ENCODE measurements at places on chromosomes 4 and X.

- no peak overlapping the region for H3K27ac ChIP-seq
- no peaks in the 10 kb centered on the region for H3K36me3 ChIP-seq
- H3K4me3 ChIP-seq: peak overlapping the region; percentile 10
- H3K4me1 ChIP-seq: peaks cover 14% of the 10 kb centered on the region
Observed at GRCh38 chrX:40471965-40472648, 108.7 kb upstream of the ATP6AP2 start.

GRCh38 chrX:105282077-105282476, 61.6 kb upstream of the TEX13A start:
- H3K4me3 ChIP-seq: no peak overlapping the region
- no peaks in the 10 kb centered on the region for H3K27me3 ChIP-seq
- H3K36me3 ChIP-seq: no peaks in the 10 kb centered on the region
- no peak overlapping the region for H3K27ac ChIP-seq
- no peaks in the 10 kb centered on the region for H3K4me1 ChIP-seq

DNA sequence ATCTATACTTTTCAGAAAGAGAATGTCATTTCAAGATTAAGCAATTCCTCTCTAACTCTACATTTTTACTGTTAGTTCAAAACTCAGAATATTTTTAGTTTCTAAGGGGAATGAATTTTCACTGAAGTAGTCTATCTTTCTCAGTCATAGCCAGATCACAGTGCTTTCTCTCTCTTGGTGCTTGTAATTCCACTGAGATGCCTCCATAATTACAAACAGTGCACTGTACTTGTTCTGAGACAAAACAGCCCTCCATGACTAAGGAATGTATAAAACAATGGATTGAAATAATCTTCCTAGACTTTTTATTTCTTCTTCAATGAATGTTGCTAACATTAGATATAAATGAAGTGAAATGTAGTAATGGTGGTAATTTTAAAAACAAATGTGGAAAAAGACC, 603.2 kb upstream of the FAM241A start:
- no peaks in the 10 kb centered on the region for H3K36me3 ChIP-seq
- H3K27ac ChIP-seq: no peak overlapping the region
- no peak overlapping the region for H3K4me3 ChIP-seq
- no peaks in the 10 kb centered on the region for H3K27me3 ChIP-seq
- H3K4me1 ChIP-seq: no peaks in the 10 kb centered on the region
- no peak for DNase-seq

- H3K36me3 ChIP-seq: no peaks in the 10 kb centered on the region
- H3K4me1 ChIP-seq: no peaks in the 10 kb centered on the region
- DNase-seq: no peak
- no peaks in the 10 kb centered on the region for H3K27me3 ChIP-seq
- H3K27ac ChIP-seq: no peak overlapping the region
- H3K4me3 ChIP-seq: no peak overlapping the region
Observed at GRCh38 chr4:166274136-166274761, 401.2 kb downstream of the TLL1 start.

DNA sequence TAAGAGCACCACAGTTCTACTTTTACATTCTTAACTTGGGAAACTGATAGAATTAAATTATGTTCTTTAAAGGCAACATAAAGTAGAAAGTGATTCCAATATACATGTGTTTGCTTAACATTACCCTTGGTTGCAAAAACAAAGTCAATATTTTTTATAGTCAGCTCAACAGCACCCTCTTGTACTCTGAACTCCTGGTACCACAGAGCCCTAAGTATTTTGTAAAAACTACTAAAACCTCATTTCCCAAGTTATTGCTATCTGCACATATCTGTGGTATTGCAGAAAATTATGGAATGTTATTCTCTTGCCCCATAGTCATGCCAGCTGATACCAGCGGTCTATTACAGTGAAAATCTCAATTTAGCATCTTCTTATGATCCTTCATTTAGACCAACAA, 2.9 kb downstream of the KIF4A start:
- H3K4me3 ChIP-seq: no peak overlapping the region
- no peak overlapping the region for H3K27ac ChIP-seq
- no peak for DNase-seq
- H3K4me1 ChIP-seq: peaks cover 6% of the 10 kb centered on the region

GRCh38 chrX:119698845-119699244, 5.9 kb upstream of the SEPTIN6 start:
- DNase-seq: no peak
- H3K27me3 ChIP-seq: no peaks in the 10 kb centered on the region
- H3K4me1 ChIP-seq: no peaks in the 10 kb centered on the region
- H3K36me3 ChIP-seq: no peaks in the 10 kb centered on the region
- no peak overlapping the region for H3K27ac ChIP-seq

DNA sequence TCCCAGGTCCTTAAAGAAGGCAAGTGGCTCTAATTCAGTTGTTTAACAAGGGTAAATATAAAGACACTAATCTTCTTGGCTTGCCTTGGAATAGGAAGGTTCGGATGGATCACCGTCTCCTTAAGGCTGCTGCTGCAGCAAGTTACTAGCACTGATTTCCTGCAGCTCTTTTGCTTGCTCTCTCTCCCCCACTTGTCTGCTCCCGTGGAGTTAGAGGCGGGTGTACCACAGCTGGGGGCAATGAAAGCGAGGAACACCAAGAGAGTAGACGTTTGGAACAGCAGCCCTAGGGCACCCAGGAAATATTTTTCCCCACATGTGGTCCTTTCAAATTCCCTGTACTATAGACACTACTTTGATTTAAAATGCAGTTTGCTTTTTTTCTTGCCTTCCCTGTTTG, 202.2 kb downstream of the SH2D1A start:
- no peak for DNase-seq
- H3K27ac ChIP-seq: no peak overlapping the region
- H3K27me3 ChIP-seq: no peaks in the 10 kb centered on the region
- no peak overlapping the region for H3K4me3 ChIP-seq
- no peaks in the 10 kb centered on the region for H3K4me1 ChIP-seq

DNA sequence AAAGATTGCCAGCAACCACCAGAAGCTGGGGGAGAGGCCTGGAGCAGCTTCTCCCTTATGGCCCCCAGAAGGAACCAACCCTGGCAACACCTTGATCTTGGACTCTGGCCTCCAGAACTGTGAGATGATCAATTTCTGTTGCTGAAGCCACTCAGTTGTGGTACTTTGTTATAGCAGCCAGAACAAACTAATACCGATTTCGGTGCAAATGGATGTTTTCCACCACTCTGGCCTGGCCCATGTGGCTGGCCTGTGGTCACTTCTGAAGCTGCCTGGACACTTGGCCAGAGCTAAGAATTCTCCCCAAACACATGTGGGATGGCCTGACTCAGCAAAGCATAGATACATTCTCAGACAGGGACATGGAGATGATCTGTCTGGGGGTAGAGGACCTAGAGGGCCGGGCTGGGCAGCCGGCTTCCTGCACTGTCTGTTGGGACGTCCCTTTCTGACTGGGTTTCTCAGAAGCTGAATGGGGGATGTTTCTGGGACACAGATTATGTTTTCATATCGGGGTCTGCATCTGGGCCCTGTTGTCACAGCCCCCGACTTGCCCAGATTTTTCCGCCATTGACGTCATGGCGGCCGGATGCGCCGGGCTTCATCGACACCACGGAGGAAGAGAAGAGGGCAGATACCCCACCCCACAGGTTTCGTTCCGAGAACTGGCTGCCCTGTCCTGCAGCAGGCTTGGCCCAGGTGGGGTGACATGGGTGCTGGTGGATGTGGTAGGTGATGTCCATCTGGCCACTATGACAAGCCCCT, 4.1 kb downstream of the FOXP3 start:
- H3K4me1 ChIP-seq: no peaks in the 10 kb centered on the region
- no peak for DNase-seq
- no peaks in the 10 kb centered on the region for H3K36me3 ChIP-seq
- no peak overlapping the region for H3K27ac ChIP-seq

Data from upper lobe of right lung (tissue), 1 donor.